CD8-positive, alpha-beta memory T cell (primary cell): ENCODE measurements at places on chromosomes 1 and 21. TPM values are rescaled to one million over a fixed set of nuclear protein-coding genes. Genes with fewer than 3 reads are reported as not detected.

DNA sequence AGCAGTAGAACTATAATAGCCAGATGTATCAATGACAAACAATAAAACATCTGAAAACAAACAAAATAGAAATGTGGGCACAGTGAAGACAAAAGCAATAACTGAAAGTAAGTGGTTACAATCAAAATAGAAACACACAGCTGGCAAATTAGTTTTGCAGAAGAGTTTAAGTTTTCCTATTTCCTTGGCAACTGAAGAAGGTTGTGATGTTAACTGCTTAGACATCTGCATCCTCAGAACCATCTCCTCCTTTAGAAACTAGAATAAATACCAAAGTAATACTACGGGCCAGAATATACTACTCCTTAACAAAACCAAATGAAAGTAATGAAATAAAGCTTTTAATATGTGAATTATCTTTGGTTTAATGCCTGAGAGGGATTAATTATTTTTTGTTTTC is 605.5 kb downstream of the LTN1 start:
- DNase-seq, result no peak

DNA sequence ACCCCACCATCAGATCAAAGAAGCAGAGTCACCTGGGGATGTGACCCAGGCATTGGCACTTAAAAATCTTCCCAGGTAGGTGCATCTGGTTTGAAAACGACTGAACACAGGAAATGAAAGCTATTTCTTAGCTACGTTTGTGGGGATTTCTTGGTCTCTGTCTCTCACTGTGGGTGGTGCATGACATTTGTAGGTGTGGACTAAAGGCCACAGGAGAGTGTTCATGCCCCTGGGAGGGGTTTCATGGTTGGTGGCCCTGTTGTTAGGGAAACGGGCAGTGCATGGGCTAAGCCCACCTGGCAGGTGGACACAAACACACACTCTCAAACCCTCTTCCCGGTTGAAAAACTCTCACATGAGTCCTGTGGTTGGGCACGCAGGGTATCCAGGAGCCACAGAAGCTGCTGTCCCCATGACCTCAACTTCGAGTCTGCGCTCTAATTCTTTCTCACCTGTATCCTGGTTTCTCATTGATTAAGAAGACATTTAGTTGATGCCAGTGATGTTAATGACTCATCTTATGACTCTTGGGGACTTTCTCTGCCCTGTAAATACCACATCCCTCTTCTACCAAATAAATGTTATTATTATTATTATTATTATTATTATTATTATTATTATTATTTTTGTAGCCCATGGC is 119.4 kb downstream of the MRPS6 start:
- DNase-seq, result no peak

The PLEKHN1 gene
- 3.5 TPM for total RNA-seq

GRCh38 chr1:26772687-26773086 is 15.1 kb upstream of the PIGV start:
- no peak for DNase-seq

The NPHS2 gene
- total RNA-seq, result not detected

GRCh38 chr1:145995964-145996432 is 381 bp downstream of the TXNIP start:
- DNase-seq, result no peak
